ENCODE measurements at places on chromosomes 5 and 9. TPM values are rescaled to one million over a fixed set of nuclear protein-coding genes. Genes with fewer than 3 reads are reported as not detected.

Gene SLC6A19
- total RNA-seq, result 5.2 TPM

Gene LEAP2
- 22.6 TPM for total RNA-seq

Gene FGFR4
- total RNA-seq, result 121 TPM

Gene CAST
- 177 TPM for total RNA-seq

Gene IARS1
- total RNA-seq, result 180 TPM

Gene ZNF354C
- 7.7 TPM for total RNA-seq

Gene PCDHGC4
- 1.5 TPM for total RNA-seq

Gene IFNA21
- total RNA-seq, result not detected

Gene ZBTB5
- total RNA-seq, result 16.1 TPM

Gene ZFP37
- 4.1 TPM for total RNA-seq

Gene HMMR
- 9.8 TPM for total RNA-seq

Gene HRH2
- 2.5 TPM for total RNA-seq

Gene IFNE
- 0.64 TPM for total RNA-seq

Gene ANKH
- 23.6 TPM for total RNA-seq

Gene ADAMTS13
- 1.5 TPM for total RNA-seq

Gene ZDHHC21
- total RNA-seq, result 13.9 TPM

Gene IL3
- 0.37 TPM for total RNA-seq

Gene CCDC152
- 1.8 TPM for total RNA-seq

Gene GALNT10
- 45.9 TPM for total RNA-seq

Gene F2RL1
- 210 TPM for total RNA-seq

Gene IL13
- not detected for total RNA-seq

Gene FLT4
- total RNA-seq, result 0.90 TPM

Gene ROPN1L
- total RNA-seq, result 0.28 TPM

All from hepatocyte (in vitro differentiated cells).